Stomach (tissue), 19 donors: ENCODE measurements at places on chromosomes 2 and 18. TPM values are rescaled to one million over a fixed set of nuclear protein-coding genes. Genes with fewer than 3 reads are reported as not detected.

SP9 gene
- total RNA-seq, result not detected

ADRA2B gene
- not detected for total RNA-seq

SERPINB12 gene
- not detected for total RNA-seq

DNA sequence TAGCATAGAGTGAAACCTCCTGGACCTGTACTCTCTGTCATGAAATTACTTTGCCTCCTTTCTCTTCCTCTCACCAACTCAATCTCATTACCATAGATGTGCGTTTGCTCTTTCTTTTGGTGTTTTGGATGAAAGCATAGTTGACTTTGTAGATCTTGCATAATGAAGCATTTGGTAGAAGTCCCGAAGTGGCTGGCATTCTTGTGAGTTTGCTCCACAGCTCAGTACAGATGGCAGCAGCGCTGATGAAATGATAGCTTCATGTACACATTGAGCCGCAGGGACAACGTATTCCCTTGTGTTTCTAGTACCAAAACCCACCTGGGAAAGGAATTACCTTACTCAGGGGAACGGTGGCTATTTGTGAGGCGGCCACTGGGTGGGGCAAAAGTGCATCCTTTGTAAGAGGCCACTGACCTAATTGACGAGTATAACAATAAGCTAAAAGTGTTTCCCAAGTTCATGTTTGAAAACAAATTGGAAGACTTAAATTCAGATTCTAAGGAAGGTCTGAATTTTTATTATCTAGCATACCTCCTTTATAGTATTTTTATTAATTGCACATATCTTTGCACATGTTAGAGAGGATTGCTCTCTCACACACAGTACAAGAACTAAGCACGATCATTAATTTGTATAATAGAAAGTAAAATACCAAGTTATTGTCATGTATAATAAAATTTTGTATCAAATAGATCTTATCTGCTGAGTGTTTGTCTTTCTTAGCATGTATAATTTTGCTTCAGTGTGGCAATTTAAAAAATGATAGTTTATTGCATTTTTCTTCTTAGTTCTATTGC lies 25.4 kb upstream of the CDH7 start:
- no peak overlapping the region for H3K4me3 ChIP-seq
- H3K27me3 ChIP-seq, result no peaks in the 10 kb centered on the region
- no peaks in the 10 kb centered on the region for H3K36me3 ChIP-seq
- H3K4me1 ChIP-seq, result no peaks in the 10 kb centered on the region
- no peak overlapping the region for H3K27ac ChIP-seq

PJVK gene
- total RNA-seq, result 8.8 TPM

DNA sequence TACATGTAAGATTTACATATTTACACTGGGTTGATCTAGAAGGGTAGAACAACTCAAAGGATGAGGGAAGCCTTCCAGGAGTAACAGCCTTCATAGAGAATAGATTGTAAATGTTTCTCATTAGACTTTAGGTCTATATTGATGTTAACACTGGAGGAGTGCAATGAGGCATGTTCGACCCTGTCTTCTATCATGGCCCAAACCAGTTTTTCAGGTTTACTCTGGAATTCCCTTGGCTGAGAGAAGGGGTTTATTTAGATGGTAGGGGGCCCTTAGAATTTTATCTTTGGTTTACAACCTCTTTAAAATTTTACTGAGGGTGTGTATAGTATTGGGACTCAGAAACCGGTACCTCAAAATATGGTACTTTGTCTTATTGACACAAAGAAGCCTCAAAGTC lies 634.9 kb upstream of the PIK3C3 start:
- peak; percentile 38 for DNase-seq
- no peaks in the 10 kb centered on the region for H3K4me1 ChIP-seq
- H3K36me3 ChIP-seq, result no peaks in the 10 kb centered on the region
- no peak overlapping the region for H3K4me3 ChIP-seq

SIGLEC15 gene
- not detected for total RNA-seq

TMEM17 gene
- not detected for total RNA-seq

DNA sequence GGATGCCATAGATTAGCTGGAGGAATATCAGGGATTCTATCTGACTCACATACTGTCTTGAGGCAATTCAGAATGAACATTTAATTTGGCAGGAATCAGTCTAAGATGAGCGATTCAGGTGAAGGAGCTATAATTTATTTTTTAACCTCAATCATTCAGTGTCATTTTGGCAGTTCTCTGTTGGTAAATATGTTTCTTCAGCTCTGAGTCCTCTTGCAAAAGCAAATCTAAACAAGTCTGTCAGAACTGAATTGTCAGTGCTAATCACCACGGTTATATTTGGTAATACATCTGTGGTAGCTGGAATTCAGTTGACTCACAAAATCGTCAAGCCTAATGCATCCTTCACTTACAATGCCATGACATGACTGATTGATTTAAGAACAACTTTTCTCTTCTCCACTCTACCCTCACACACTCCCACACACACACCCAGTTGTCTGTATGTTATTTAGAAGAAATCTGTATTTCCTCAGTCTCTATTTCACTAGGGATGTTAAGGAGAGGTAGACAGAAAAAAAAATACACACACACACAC lies 516.6 kb upstream of the NXPH2 start:
- no peaks in the 10 kb centered on the region for H3K27me3 ChIP-seq
- no peaks in the 10 kb centered on the region for H3K36me3 ChIP-seq
- no peak overlapping the region for H3K4me3 ChIP-seq
- no peaks in the 10 kb centered on the region for H3K4me1 ChIP-seq

DNA sequence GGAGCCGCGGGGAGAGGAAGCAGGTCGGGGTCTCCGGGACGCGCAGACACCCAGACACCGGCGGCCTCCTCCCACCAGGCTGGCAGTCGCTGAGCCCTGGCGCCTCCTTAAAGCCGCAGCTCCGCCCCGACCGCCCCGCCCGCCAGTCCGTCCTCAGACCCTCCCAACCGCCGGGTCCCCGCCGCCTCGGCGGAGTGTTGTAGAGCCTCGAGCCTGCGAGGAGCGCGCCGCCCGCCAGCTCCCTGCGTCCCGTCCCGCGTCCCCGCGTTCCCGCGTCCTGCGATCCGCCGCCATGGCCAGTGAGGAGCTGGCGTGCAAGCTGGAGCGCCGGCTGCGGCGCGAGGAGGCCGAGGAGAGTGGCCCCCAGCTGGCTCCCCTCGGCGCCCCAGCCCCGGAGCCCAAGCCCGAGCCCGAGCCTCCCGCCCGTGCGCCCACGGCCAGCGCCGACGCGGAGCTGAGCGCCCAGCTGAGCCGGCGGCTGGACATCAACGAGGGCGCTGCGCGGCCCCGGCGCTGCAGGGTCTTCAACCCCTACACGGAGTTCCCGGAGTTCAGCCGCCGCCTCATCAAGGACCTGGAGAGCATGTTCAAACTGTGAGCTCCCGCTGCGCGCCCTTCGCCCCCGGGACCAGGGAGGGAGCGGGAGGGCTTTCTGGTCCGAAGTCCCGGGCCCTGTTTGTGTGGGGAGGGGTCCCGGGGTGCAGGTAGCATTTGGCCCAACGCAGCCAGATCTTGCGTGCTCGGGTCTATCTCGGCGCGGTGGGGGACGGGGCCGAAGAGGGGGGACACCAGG lies at the start of gene EFHD1:
TSS of gene EFHD1 (plus strand) at position 192 of the 793 bp plus-strand sequence. CDS start at position 293, 101 bp downstream.
- peak within 1 kb of the TSS; percentile 77 for H3K27ac ChIP-seq
- H3K27me3 ChIP-seq, result peaks cover 68% of the 10 kb centered on the region
- peak; percentile 90 for DNase-seq
- peaks cover 30% of the 10 kb centered on the region for H3K4me1 ChIP-seq

DNA sequence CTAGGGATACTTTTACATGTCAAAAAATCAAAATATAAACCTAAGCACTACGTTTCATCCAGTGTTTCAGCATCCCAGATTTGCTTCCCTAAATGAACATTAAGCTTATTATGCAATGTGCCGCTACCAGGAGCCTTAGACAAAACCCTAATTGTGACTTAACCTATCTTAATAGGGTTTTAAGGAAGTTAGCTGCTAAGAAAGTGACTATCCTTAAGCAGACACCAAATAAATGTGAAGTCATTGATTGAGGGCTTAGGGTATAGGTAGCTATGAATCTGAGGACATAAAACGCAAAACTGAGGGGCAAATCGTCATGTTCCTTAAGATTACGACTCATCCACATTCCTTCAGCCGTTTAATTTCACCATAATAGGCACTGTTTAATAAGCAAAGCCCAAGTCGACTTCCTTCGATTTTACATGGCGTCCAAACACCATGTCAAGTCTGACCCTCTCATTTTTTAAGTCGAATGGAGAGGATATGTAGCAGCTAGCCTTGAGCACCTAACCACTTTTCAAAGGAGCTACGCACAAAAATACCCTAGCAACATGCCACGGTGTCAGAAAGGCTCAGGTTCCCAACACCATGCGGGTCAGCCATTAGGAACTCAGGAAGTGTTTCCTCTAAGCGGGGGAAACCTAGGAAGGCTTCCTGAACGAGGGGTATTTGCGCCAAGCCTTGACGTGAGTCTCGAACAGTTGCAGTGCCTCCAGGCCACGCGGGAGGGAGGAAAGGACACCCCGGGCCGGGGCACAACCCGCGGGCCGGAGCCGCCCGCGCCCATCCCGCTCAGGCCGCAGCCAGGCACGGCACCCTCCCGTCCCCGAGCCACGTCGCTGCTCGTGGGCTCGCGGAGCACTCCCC lies 1.0 kb downstream of the HDLBP start:
- H3K27me3 ChIP-seq, result no peaks in the 10 kb centered on the region
- H3K36me3 ChIP-seq, result no peaks in the 10 kb centered on the region

GRCh38 chr2:129796801-129797488 lies 182.5 kb upstream of the RAB6C start:
- no peak for DNase-seq
- no peaks in the 10 kb centered on the region for H3K4me1 ChIP-seq
- no peak overlapping the region for H3K4me3 ChIP-seq
- H3K27me3 ChIP-seq, result no peaks in the 10 kb centered on the region
- H3K27ac ChIP-seq, result no peak overlapping the region

GRCh38 chr18:23143016-23143814 lies 7.9 kb downstream of the CABLES1 start:
- H3K4me1 ChIP-seq, result peaks cover 68% of the 10 kb centered on the region
- H3K4me3 ChIP-seq, result no peak overlapping the region
- peak; percentile 65 for DNase-seq
- peak overlapping the region; percentile 75 for H3K27ac ChIP-seq
- no peaks in the 10 kb centered on the region for H3K36me3 ChIP-seq
- H3K27me3 ChIP-seq, result no peaks in the 10 kb centered on the region

PAX3 gene
- total RNA-seq, result not detected

GRCh38 chr18:75408554-75409506 lies 18.7 kb downstream of the SMIM21 start:
- H3K4me1 ChIP-seq, result no peaks in the 10 kb centered on the region
- no peak overlapping the region for H3K4me3 ChIP-seq
- no peak for DNase-seq

DNA sequence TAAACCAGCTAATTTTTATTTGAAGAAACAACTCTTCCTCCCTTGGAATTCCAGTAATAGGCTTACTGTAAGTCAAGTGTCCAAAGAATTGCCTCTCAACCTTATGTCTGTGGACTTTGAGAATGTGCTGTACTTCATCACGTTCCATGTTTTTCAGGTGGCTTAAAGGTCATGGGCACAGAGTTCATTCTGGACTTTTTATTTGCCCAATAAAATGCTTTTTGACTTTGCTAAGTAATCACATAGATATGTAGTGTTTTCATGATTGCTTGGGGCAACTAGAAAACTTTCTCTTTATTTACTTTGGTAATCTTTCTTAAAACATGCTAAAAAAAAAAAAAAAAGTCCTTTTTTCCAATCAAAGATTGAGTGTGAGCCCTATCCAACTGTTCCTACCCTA lies 10.4 kb upstream of the DNAH7 start:
- H3K4me1 ChIP-seq, result no peaks in the 10 kb centered on the region
- DNase-seq, result peak; percentile 48
- H3K27ac ChIP-seq, result no peak overlapping the region
- no peak overlapping the region for H3K4me3 ChIP-seq

- no peaks in the 10 kb centered on the region for H3K4me1 ChIP-seq
- no peak overlapping the region for H3K4me3 ChIP-seq
- H3K27me3 ChIP-seq, result no peaks in the 10 kb centered on the region
These were observed 101.7 kb upstream of the SP3 start for GRCh38 chr2:174066871-174067270.

DNA sequence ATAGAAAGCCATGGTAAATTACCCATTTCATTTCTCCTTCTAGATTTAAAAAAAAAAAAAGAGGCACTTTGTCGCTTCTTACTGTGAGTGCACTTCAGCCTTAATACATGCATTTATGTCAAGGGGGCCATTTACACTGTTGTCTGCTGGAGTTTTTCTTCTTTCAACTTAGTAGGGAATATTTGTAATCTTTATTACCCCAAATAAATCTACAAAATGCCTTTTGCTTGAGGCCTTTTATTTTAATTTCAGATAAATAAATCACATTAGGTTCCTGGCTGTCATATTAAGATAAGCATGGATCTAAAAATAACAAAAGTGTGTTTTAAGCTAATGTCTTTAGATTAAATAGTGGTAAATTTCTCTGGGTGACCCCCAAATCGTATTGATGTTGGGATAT lies 276.0 kb downstream of the NCKAP5 start:
- H3K27me3 ChIP-seq, result no peaks in the 10 kb centered on the region
- no peak overlapping the region for H3K27ac ChIP-seq
- no peak overlapping the region for H3K4me3 ChIP-seq
- no peaks in the 10 kb centered on the region for H3K36me3 ChIP-seq

- no peak overlapping the region for H3K27ac ChIP-seq
- no peaks in the 10 kb centered on the region for H3K36me3 ChIP-seq
- no peaks in the 10 kb centered on the region for H3K27me3 ChIP-seq
- DNase-seq, result no peak
- no peak overlapping the region for H3K4me3 ChIP-seq
These were observed 15.2 kb downstream of the SMAD2 start for GRCh38 chr18:47915229-47915628.

DNA sequence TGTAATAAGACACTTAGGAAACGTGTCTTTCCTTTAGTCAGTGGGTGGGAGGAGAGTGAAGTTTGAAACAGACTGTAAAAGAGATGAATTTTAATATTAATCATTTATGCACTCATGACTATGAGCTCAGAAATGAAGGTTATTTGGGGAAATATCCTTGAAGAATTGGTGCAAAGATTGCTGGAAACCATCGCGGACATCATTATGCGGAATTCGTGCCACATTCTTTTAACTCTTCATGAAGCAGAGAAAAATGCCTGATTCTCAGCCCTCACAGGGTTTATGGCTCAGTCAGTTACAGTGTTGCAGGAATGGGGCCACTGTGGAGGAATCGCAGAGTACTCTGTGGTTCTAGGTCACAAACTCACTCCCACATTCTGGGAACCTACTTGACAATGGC lies 109.7 kb downstream of the RGPD3 start:
- no peak overlapping the region for H3K4me3 ChIP-seq
- H3K4me1 ChIP-seq, result no peaks in the 10 kb centered on the region
- H3K36me3 ChIP-seq, result no peaks in the 10 kb centered on the region
- no peaks in the 10 kb centered on the region for H3K27me3 ChIP-seq
- DNase-seq, result no peak
- no peak overlapping the region for H3K27ac ChIP-seq

DNA sequence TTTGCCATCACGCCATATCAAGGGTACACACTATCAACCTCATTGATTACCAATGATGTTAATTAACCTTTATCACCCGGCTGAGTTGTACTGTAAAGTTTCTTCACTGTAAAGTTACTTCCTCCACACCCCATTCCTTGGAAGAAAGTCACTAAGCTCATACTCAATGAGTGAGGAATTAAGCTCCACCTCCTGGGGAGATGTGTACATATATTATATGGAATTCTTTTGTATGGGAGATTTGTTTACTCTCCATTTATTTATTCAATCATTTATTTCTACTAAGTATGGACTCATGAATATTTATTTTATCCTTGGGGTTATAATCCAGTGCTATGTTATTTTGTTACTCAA lies 56.8 kb downstream of the C2orf74 start:
- no peaks in the 10 kb centered on the region for H3K27me3 ChIP-seq
- no peak for DNase-seq
- H3K27ac ChIP-seq, result no peak overlapping the region
